Lung (tissue), 17 donors: ENCODE measurements at places on chromosomes 3 and 15.
A peak's percentile ranks its signal among the peaks of the same experiment; 100 is the strongest.

DNA sequence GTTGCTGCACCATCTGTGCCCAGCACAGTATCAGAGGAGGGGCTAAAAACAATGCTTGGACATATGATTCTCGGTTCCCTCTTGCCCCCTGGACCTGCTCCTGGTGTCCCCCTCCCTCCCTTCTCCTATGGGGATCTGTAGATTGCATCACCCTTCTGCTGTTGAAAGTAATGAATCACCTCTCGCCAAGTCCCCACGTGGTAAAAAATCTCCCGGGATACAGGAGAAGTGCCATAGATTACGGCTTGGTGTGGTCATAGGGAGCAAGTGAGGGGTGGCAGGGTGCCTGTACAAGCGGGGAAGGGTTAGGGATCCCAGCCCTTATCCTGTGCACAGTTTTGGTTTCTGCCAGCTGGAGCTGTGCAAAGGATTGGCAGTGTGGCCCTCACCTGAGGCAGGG lies 37.7 kb downstream of the AMOTL2 start:
- no peak for DNase-seq

- DNase-seq = no peak
Observed at GRCh38 chr15:28875461-28876000, 10.2 kb upstream of the APBA2 start.

- DNase-seq = no peak
Observed at GRCh38 chr15:92724144-92724543, 68.6 kb upstream of the FAM174B start.

GRCh38 chr3:196419386-196419785 lies 12.8 kb downstream of the UBXN7 start:
- no peak for DNase-seq

DNA sequence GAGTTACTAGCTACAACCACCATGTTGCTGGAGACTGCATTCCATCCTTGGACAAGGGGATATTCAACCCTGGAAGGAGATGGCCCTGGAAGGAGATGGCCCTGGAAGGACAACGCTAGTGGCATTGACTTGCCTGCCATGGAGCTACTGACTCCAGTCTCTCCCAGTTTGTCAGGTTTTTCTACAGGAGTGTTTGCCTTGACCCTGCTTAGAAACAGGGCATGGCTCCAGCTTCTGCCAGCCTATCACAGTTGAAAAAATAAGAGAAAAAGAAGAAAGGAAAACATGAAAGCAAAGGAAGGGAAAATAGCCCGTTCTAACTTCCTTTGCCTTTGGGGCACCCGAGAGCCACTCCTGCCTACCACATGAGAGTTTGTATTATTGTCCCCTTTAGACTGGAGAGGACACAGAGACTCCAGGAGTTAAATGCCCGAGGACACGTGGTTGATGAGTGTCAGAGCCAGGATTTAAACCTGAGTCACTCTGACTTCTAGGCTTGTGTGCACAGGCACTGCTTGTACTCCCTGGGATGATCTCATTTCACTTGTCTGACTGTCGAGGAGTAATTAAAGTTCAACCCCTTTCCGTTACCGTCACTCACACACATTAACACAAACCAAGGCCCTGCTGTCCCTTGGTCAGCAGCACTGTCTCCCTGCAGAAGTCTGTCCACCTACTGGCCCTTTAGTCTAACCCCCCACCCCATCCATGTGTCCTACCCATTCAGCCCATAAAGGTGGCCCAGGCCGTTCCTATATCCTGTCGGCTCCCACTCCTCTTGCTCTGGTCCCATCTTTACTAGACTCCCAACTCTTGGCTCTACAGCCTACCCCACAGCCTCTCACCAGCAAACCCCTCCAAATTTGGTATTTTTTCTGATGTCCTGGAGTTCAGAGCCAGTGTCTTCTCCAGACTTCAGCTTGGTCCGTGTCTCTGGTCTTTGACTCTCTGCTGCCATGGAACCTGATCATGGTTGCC lies 46.1 kb downstream of the C2CD4A start:
- DNase-seq = no peak

DNA sequence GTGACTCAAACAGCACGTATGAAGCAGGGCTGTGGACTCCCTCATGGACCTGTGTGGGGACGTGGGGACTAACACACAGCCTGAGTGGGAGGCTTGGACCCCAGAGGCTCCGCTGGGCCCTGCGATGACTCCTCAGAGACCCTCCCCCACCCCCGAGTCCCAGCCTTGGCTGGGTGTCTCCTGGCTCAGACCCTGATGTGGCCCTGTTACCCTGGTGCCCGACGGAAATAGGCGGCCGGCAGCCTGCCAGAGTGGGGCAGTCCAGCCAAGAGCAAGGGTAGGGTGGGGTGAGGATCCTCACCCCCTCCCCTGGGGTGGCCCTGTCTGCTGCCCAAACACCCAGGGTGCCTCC lies 15.3 kb downstream of the TNK2 start:
- no peak for DNase-seq

- no peak for DNase-seq
Observed at GRCh38 chr15:82538961-82539690, 1.1 kb downstream of the RPS17 start.

DNA sequence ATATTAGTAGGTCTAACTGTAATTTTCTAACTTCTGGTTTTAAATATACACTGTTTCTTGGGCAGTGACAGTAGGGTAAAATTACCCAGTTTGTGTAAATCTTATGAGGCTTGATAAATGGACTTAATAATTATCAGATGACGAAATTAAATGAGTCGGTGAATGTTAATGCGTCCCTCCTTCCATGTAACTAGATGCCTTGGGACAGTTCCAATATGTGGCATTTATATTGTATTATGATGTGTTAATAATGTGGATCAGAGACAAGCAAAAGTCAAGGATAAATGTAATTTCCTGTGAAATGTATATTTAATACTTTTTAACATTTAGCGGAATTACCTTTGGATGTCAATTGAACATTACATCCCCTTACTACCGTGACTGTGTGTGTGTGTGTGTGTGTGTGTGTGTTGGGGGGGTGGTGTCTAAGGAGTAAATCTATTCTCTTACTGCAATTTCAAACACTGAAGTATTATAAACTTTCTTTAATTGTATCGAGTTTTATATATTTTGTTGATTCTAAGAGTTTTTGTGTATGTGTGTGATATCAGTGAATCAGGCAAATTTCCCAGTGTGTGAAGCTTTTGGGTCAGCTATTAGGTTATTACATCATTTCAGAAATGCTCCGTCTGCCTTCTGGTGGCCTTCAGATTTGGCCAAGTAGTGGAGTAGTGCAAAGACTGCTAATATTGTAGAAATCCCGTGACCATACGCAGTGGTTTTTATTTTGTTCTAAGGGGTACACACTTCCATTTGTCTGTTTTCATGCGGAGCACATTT lies 50.1 kb downstream of the CNTN4 start:
- DNase-seq = peak; percentile 79

DNA sequence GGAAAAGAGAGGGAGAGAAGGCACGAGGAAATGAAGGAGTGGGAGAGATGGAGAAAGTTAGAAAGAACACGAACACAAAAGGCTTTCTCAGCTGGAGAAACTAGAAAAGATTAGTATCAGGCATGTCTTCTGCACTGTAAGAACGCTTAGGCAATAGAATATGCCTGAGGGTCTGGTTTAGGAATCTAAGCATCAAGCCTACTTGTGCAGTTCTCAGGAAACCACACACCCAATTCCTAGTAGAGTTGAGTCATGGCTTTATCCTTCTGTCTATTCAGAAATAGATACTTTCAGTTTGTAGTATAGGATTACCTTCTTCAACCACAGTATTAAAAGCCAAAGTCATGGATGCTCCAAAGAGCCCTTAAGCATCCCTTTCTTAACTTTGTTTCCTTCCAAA lies 969.4 kb downstream of the NTRK3 start:
- DNase-seq = no peak

DNA sequence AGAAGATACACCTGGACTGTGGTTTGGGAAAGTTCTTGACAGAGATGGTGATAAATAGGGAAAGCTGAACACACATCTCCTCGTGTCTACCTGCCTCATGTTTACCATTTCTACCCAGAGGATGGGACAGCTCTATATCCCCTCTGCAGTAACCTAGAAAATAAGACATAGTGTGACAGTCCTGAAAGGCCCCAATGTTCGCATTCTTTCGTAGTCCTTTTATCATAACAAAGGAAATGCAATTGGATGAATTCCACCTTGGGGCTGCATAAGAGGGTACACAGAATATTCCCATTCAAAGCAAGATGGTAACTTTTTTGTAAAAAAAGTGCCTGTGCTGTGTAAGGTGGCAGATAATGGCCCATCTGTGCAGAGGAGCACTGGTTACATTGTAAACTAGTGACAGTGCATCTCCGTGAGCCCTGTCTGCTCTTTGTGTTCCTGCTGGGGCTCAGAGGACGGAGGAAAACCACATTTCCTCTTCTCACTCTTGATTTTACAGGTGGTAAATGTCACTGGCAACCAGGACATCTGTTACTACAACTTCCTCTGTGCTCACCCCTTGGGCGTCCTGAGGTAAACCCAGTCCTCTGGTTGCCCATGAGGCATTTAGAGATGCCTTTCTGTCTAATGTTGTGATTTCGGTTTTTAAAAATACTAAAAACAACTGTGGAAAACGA lies 74.3 kb downstream of the SIDT1 start:
- DNase-seq = no peak

DNA sequence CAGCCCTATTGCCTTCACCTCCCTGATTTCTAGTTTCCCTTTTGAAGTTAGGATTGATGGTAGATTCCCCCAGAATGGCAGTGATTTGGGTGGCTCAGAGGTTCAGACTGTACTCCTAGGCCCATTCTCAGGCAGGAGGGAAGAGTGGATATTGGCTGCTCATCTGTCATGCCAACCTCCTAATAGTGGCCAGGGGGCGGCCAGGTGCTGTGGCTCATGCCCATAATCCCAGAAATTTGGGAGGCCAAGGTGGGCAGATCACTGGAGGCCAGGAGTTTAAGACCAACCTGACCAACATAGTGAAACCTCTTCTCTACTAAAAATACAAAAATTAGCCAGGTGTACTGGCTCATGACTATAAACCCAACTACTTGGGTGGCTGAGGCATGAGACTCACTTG lies 11.3 kb downstream of the RRP9 start:
- no peak for DNase-seq

DNA sequence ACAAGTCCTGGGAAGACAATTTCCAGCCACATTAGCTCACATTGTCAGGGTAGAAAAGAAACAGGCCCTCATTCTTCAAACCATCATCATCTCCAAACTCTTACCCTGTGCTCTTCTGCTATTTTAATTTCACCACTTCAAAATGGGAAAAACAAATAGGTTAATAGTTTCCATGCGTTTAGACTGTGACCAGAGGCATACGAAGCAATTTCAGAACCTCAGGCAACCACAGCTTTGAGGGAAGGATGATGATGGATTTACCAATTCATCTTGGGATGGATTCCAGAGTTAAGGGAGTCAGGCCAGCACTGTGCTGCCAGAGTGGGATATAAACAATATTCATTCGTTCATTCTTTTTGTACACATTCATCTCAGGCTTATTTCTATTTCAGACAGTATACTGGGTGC lies 307.8 kb upstream of the TPRG1 start:
- peak; percentile 17 for DNase-seq
